Inflammatory macrophage treated with lipopolysaccharide for 4 hours (primary cell): ENCODE measurements at places on chromosomes 13 and 19.

GRCh38 chr19:18700501-18701249 lies 17.2 kb downstream of the CRTC1 start:
- DNase-seq, result peak; percentile 51

- no peak for DNase-seq
These were observed 39.6 kb downstream of the CYP2B6 start for GRCh38 chr19:41030651-41031050.

GRCh38 chr13:31767175-31767900 lies 28.0 kb downstream of the RXFP2 start:
- no peak for DNase-seq

- peak; percentile 5 for DNase-seq
These were observed 748 bp downstream of the LHFPL6 start for GRCh38 chr13:39602277-39602613.

DNA sequence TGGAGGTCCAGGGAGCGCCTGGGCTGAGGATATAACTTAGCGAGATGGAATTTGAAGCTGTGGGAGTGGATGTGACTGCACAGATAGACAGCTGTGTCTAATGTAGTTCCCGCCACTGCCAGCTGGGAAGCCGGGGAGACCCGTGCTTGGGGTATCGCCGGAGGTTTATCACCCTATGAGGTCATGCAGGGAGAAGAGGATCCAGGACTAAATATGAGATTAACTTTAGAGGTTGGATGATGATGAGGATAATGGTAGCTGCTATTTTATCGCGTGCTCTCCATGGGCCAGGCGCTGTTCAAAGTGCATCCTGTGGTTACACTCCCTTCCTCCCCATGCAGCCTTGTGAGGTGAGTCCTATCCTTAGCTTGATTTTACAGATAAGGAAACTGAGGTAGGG lies 19.9 kb downstream of the SSC5D start:
- no peak for DNase-seq

- DNase-seq, result no peak
These were observed 3.2 kb upstream of the PRKCG start for GRCh38 chr19:53878776-53879139.
